ENCODE measurements at places on chromosomes 1 and 21.

- no peak for DNase-seq
Measured at GRCh38 chr1:115666702-115667101, 24.9 kb downstream of the VANGL1 start.

DNA sequence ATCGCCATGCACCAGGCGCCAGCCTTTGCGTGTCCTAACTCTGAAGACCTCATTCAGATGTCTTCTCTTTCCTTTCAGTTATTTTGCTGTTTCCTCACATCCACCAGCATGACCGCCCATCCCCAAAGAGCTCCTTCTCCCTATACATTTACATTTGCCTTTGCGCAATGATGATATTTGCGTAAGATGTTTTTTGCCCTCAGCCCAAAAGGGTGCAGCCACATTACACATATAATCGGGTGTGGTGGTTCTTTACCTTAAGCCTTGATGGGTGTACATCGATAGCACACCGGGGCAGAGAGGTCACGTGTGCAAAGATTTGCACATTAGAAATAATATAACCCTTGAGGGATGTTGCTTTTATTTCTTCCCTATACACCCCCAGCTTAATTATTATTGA, 192.8 kb downstream of the HUNK start:
- no peak for DNase-seq

DNA sequence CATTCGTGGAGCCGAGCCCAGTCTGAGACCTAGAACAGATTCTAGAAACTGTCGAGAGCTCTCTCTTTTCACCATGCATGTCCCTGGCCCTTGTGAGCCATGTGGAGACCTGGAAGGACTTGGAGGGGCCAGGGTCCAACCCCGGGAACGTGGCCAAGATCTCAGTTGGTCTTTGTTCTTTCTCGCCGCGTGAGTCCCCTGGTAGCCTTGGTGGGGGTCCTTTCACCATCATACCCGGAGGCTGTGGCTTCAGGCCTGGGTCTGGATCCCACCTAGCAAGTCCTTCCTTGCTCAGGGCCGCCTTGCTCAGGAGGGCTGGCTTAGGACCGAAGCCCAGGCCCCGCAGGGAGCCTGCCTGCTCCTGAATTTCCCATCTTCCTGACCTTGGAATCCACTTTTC, 168.0 kb downstream of the CAMTA1 start:
- DNase-seq, result no peak

DNA sequence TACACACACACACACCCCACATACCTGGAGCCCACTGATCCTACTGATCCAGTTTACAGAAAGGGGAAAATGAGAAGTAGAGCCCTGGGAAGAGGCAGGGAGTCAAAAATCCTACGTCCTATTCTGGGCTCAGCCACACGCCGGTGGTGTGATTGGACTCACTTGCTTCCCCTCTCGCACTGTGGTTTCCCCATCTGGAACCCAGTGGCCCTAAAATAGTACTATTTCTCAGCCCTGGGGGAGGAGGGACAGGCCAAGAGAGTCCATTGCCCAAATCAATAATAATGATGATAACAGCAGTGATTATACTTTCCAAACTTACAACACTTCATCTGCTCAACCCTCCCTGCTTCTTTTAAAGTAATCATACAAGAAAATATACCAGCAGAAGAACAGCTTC, 2.9 kb upstream of the PIGR start:
- no peak for DNase-seq

DNA sequence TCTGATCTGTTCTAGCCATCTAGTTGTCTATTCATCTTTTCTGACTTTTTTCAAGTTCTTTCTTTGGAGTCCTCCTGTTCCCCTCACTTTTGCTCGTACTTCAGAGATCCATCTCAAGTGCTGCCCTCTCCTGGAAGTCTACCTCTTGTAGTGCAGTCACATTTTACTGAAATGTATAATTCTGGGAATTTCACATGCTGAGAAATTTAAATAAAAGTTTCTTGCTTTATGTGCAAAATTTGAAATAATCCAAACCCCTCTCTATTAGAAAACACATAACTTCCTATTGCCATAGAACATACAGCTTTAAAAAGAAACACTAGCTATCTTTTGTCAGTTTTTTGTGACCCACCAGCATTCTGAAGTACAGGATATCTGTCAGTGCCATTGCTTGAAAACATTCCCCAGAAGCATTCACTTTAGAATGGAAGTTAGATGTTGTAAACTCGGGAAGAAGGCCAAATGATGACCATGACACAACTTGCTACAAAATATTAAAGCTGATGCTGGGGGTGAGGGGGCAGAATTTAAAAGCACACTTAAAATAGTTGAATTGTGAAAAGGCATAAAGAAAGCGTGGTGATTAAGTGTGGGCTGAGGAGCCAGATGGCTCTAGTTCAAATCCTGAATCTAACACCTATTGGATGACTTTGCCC, 22.0 kb downstream of the RLF start:
- DNase-seq, result peak; percentile 16

DNA sequence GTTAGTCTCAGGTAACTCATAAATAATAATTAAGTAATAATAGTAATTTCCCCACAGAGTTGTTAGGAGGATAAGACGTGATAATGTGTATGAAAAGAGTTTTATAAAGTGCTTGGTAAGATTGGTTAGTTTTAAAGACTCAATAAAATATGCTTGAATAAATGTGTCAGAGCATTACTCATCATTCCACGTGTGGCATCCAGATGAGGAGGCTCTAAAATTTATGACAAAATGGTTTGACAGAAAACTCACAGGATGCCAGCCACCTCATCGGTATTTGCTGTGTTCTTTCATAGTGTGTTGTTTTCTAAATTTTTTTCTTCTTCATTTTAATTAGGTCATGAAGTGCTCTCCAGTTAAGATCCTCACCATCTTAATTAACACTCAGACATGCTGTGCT, 19.1 kb upstream of the SPAG17 start:
- no peak for DNase-seq

GRCh38 chr1:156462954-156463795, 37.4 kb downstream of the MEF2D start:
- no peak for DNase-seq

- DNase-seq, result no peak
Measured at GRCh38 chr1:174135211-174135610, 24.1 kb upstream of the RABGAP1L start.

DNA sequence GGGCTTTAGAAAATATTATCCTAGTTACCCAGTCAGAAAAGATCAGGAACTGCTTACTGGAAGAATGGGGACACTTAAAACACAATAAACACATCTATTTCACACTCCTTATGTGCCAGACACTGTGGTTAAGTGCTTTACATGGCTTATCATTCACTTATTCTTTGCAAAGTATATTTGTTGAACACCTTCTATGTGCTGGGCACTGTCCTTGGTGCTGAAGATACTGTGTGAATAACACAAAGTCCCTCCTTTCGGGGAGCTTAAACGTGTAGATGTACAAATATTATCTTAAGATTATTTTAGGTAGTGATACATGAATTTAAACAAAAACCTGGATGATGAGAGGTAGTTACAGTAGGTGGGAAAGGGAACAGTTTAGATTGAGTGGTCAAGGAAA, 169.3 kb downstream of the ST6GALNAC5 start:
- no peak for DNase-seq

- no peak for DNase-seq
Measured at GRCh38 chr1:209318181-209319056, 265.1 kb upstream of the CAMK1G start.

- DNase-seq, result no peak
Measured at GRCh38 chr1:94486990-94487389, 54.6 kb downstream of the F3 start.

- no peak for DNase-seq
Measured at GRCh38 chr1:44806025-44806703, 987 bp downstream of the DYNLT4 start.

DNA sequence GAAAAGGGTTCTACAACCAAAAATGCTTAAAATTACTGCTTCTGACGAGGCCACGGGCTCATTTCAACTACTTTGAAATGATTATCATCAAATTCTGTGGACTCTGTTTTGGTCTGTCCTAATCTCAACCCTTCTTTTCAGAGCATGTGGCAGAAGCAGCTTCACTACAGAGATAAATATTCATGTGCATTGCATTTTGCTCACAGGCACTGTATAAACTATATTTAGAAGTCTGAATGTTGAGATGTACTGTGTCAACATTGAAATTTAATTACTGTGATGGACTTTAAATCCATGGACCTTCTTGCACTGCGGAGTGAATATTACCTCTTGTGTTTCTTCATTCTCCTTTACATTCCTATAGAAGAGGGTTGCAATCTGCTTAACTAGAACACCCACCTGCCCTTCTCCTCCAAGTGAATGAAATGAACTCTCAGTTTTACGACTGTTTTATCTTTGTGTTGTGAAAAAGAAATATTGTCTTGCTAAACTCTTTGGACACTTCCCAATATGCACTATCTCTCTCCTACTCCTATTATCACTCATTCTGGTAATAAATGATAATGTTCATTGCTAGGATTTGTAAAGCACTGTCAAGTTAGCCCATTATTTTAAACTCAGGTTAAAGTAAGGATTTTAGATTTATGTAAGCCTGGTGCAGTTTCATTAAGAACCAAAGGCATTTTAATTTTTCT, 281.2 kb upstream of the ST6GALNAC5 start:
- DNase-seq, result no peak

DNA sequence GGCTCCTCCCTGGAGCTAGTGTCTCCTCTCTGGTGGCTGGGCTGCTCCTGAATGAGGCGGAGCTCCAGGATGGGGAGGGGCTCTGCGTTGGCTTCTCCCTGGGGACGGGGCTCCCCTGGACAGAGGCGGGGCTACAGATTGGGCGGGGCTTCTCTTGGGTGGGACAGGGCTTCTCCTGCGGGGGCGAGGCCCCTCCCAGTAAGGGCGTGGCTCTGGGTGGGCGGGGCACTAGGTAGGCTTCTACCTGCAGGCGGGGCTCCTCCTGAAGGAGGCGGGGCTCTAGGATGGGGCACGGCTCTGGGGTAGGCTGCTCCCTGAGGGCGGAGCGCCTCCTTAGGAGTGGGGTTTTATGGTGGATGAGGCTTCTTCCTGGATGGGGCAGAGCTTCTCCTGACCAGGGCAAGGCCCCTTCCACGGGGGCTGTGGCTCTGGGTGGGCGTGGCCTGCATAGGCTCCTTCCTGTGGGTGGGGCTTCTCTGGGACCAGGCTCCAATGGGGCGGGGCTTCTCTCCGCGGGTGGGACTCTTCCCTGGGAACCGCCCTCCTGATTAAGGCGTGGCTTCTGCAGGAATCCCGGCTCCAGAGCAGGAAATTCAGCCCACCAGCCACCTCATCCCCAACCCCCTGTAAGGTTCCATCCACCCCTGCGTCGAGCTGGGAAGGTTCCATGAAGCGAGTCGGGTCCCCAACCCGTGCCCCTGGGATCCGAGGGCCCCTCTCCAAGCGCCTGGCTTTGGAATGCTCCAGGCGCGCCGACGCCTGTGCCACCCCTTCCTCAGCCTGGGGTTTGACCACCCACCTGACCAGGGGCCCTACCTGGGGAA, 22.7 kb upstream of the ARF1 start:
- DNase-seq, result peak; percentile 65

DNA sequence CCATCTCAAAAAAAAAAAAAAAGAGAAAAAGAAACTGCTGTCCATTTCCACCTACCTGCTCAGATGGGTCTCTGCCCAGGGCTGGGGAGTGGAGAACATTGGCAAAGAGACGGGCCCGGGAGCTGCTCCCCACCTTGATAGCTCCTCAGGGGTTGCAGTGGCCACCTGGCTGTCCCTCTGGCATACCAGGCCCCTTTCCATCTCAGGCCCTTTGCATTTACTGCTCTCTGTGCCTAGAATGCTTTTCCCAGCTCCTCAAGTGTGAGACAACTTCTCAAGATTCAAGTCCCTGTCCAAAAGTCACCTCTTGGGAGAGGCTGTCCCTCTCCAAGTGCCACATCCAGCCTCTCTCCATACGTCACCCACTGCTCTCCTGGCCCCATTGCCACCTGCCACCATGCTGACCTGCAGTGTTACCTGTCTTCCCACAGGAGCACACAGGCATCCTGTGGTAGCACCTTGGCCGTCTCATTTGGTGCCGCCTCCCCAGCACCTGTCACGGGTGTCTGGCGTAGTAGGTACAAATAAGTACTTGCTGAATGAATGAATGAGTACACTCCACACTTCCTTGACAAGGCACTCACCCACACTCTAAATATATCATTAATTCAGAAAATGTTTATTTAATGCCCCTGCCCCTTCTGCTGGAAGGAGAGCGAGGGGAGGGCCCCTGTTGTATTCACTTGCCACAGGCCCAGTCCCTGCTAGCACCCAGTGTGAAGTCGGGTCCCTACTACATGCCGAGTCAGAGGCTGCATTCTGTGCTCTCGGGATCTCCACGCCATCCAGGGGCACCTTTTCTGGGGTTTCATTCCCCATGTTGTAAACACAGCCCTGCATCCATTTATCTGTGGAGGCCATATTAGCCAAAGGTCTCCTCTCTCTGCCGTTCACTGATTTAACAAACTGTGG, 48.8 kb downstream of the DISP3 start:
- no peak for DNase-seq

DNA sequence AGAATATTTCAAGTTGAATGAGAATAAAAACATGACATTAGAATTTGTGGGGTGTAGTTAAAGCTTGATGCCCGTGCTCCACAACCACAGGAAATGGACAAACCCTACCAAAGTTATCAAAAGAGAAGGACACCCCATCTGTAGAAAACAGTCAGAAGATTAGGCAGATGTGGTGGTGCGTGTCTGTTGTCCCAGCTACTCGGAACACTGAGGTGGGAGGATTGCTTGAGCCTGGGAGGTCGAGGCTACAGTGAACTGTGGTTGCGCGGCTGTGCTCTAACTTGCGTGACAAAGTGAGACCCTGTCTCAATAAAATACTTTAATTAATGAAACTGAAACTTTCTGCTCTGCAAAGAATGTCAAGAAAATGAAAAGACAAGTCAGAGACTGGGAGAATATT, 1.5 kb upstream of the SPATC1L start:
- no peak for DNase-seq
